T-helper 2 cell (primary cell): ENCODE measurements at places on chromosomes 13 and 19.

DNA sequence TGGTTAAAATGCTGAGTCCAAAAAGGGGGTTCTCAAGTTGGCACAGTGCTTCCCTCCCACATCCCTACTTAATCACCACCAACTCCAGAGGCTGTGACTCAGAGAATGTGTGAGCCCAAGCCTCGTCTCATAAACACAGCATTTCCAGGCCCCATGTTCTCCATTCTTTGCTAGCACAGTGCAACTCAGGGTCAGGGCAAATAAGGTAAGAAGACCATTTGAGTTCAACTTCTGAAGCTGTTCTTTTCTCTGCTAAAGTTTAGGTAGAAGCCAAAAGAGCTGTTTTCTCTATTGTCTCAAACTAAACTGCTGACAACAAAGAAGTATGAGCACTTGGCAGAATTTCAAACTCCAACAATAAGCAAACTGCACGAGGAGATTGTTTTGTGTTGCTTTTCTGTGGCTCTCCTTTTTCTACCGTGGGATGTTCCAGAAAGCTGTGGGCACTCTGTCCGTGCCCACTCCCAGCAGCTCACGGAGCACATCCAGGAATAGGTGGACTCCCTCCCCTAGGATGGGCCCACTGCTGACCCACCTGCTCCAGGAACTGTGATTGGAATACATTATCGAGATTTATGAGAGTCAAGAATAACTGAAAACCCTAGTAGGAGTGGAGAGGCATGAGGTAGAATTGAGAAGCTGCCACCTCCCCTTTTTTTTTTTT is 494.3 kb downstream of the COG6 start:
- no peak for DNase-seq

- no peak for DNase-seq
Measured at GRCh38 chr13:110921209-110921608, 6.3 kb upstream of the ANKRD10 start.

- DNase-seq, result no peak
Measured at GRCh38 chr19:53657778-53658177, 26.0 kb downstream of the DPRX start.

GRCh38 chr13:57409656-57410055 is 221.9 kb upstream of the PCDH17 start:
- no peak for DNase-seq

DNA sequence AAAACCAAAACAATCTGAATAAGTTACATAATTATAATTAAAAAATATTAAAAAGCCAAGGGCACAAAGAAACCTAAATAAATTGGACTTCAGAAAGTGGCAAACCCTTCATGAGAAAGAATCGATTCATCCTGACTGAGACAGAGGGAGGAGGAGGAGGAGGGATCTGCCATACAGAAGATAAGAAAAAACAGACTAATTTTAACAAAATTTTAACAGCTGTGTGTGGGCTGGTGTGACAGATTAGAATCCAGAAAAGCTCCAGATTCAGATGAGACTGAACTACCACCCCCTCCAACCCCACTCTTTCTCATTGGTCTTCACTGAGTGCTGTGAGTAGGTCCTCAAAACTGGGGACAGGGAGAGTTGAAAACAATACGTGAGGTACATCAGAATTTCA is 111.5 kb upstream of the HTR2A start:
- DNase-seq, result no peak

- no peak for DNase-seq
Measured at GRCh38 chr13:98353750-98354149, 176.7 kb upstream of the RNF113B start.

DNA sequence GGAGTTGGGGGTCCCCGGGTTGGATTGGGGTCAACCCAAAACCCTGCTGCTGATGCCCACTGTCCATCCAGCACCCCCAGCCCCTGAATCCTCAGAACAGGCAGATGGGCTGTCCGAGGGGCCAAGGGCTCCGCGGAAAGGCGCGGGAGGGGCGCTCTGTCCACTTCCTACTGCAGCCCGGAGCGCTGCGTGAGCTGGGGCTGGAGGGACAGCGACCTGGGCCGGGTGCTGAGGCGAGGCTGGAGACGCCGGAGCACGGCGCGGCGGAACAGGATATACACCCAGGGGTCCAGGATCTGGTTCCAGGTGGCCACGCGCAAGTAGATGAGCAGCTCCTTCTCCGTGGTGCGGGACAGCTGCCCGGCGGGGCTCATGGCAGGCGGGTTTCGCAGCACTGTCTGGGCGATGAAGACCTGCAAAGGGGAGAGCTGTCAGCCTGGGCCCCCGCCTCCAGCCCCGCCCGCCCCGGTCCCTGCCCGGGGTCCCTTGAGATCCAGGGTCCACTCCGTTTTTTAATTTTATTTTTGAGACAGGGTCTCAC is 10.3 kb downstream of the GIPC3 start:
- no peak for DNase-seq

- DNase-seq, result no peak
Measured at GRCh38 chr19:15432018-15432494, 13.3 kb upstream of the AKAP8L start.

- DNase-seq, result no peak
Measured at GRCh38 chr13:28532388-28533124, 37.6 kb upstream of the FLT1 start.

DNA sequence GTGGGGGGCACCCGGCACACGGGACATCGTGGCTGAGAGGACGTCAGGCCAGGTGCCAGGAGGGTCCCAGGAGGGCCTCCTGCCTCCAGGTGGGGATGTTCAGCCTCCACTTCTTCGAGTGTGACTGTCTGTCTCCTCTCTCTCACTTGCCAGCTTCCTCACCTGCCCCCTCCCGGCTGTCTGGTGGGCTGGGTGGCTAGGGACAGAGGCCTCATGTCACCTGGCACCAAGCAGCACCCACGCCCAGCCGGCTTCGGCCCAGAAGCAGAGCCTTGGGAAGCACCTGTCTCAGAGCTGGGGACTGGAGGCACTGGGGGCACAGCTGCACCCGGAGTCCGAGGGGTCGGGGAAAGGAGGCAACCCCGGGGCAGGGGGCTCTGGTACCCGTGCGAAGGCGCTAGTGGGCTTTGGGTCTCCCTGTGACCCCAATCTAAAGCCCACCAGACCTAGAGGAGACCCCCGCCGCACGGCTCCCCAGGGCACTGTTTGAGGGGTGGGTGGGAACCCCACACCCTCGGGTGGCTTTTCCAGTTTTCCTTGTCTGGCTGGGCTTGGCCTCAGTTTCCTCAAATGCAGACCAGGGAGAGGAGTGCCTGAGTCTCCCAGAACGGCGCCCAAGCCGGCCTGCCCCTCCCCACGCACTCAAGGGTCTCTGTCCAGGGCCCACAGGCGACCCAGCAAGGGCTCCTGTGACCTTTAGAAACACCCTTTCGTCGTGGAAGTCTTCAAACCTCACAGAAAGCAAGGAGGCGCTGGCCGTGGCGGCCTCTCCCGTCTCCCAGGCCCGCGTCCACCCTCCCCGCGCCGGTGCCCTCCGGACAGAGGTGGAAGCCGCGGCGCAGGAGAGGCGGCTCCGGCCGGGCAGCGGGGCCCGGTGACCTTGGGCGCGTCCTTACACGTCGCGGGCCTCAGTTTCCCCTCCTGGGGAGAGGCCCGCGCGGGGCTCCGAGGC is 664 bp upstream of the HCN2 start:
- DNase-seq, result no peak

- no peak for DNase-seq
Measured at GRCh38 chr19:19946226-19946625, 45.5 kb downstream of the ZNF93 start.

DNA sequence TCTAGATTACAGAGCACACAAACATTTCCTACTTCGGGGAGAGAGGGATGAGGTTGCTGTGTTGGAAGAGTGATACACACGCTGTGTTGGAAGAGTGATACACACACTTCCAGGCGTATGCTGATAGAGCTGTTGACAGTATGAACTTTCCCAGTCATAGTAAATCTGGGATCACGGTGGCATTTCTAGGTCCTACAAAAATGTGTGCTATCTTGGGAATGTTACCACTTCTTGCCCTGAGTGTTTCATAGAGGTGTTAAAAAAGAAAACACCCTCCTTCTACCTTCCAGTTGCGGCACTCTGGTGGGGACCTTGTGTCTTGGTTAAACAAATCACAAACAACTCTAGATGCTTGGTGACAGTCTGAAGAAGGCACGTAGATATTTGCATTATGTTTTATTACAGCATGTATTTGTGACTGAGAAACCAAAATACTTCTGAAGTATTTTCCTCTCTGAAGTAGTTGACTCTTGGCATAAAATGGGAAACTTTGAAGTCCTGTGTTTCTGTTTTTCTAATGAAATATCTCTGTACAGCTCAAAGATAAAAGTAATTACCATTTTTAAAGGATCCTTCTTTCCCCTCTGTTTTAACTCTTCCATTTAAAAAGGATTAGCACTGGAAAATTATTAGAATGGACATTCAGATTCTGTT is 52.5 kb downstream of the ARHGAP35 start:
- DNase-seq, result no peak

DNA sequence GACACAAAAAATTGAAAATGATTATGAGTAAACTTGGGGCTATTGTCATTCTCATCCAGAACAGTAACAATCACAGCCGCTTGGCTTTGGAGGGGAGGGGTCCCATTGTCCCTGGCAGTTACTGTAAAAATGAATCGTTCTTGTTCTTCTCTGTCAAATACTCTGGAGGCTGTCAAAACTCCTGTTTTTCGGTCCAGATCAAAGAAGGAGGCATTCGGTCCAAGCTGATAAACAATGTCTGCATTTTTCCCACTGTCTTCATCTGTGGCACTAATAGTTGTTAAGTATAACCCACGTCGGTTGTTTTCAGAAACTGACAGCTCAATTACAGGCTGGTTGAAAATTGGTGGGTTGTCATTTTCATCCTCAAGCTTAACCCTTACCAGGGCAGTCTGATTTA is 3.4 kb downstream of the PCDH9 start:
- DNase-seq, result no peak
